ENCODE measurements at places on chromosomes 11 and 22.
A peak's percentile ranks its signal among the peaks of the same experiment; 100 is the strongest.

- DNase-seq, result peak; percentile 26
These were observed 9.0 kb upstream of the AHNAK start for GRCh38 chr11:62555464-62556107.

GRCh38 chr11:121300313-121300971 is 7.9 kb downstream of the SC5D start:
- DNase-seq, result no peak

DNA sequence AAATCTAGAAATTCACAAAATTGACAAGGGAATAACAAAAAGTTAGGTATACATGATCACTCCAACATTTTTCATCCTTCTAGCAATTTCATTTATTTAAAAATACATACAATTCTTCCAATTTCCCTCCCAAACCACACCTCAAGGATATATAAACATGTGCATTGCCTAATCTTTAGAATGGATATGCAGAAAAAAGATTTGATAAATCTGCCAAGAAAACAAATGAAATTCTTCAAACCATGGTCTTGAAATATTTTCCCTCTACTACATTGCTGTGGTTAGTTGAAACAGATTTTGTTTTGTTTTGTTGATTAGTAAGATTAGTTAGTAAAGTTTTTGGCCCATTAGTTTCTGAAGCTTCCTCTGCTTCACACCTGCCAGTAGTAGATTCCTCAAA is 703.3 kb upstream of the CCDC179 start:
- DNase-seq, result no peak

DNA sequence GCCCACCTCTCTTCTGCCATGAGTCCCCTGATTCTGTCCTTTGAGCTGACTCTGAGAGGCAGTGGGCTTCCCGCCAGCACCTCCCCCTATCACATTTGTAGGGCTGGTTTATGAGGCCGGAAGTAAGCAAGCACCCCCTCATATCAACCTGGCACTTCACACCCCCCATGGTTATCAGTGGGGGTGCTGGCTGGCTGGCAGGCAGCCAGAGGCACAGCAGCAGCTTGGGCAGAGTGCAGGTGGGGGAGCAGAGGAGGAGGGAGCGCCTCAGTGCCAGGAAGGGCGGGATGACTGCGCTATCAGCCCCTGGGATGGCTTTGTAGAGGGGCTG is 22.9 kb upstream of the CHRM4 start:
- DNase-seq, result no peak

DNA sequence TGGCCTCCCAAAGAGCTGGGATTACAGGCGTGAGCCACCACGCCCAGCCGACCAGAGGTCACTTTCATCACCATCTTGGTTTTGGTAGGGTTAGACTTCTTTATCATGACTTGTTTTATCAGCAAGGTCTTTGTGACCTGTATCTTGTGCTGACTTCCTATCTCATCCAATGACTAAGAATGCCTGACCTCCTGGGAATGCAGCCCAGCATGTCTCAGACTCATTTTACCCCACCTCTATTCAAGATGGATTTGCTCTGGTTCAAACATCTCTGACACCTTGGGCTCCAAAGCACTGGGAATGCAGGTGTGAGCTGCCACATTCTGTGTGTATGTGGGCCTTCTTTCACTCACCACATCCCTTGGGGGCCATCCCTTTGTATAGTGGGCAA is 5.1 kb upstream of the TALDO1 start:
- no peak for DNase-seq

DNA sequence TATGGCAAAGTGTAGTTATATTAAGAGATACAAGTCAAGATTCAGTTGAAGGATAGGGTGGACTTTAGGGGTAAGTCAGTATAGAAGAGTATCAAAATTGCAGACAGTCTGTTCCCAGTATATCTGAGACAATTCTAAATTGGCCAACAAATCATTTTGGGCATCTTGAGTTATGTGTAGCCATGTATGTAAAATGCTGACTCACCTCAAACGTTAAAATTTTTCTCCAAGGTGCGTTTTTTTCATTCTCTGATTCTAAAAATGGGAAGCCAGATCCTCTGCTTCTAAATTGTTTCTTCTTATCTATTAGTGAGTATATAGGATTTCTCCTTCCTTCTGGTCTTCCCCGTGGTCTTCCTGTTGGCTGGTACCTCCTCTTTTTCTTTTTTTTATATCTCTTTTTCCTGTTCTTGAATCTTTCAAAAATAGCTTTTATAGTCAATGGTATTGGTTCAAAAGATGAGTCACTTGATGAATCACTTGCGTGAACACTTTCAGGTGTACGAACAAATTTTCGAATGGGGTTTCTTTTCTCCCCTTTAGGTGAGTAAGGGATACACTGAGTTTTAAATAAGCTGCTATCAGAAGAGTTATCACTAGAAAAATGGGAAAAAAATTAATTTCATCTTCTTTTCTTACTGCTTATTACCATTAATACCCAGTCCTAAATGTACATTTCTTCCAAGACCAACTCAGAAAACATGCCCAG is 3.2 kb downstream of the TAF1D start:
- DNase-seq, result no peak

DNA sequence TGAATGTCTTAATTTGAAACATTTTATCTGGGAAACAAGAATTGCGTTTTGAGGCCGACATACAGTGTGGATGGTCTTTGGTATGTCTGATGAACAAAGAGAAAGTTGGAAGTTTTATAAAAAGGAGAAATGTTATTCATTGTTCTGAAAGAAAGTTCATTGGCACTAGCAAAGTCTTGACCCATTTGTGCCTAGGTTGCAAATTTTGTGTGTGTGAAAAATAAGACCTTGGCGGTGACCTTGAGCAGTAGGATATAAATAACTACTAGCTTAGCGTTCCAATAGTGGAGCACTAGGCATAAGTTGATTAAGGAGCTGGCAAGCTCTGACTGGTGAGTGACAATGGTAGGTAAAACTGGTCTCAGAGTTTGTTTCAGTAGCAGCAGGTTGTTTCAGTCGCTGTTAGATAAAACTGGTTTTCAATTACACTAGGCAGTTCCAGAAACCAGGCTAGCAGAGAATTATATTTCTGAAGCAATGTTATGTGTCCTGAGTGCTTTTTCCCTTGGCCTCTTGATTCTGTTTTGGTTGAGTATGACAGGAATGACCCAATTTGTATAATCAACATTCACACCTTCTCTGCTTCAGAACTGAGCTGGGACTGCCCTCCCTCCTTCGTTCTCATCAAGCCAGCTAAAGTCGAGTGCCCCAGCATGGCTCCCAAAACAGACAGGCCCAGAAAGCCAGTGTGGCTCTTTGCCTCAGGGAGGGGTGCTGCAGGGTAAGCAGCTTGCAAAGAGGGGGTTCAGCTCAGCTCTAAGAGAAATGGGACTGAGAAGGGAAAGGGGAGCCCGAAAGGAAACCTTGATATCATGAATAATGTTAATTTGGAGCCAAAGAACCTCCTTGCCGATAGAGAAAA is 85.7 kb downstream of the NTM start:
- DNase-seq, result no peak

DNA sequence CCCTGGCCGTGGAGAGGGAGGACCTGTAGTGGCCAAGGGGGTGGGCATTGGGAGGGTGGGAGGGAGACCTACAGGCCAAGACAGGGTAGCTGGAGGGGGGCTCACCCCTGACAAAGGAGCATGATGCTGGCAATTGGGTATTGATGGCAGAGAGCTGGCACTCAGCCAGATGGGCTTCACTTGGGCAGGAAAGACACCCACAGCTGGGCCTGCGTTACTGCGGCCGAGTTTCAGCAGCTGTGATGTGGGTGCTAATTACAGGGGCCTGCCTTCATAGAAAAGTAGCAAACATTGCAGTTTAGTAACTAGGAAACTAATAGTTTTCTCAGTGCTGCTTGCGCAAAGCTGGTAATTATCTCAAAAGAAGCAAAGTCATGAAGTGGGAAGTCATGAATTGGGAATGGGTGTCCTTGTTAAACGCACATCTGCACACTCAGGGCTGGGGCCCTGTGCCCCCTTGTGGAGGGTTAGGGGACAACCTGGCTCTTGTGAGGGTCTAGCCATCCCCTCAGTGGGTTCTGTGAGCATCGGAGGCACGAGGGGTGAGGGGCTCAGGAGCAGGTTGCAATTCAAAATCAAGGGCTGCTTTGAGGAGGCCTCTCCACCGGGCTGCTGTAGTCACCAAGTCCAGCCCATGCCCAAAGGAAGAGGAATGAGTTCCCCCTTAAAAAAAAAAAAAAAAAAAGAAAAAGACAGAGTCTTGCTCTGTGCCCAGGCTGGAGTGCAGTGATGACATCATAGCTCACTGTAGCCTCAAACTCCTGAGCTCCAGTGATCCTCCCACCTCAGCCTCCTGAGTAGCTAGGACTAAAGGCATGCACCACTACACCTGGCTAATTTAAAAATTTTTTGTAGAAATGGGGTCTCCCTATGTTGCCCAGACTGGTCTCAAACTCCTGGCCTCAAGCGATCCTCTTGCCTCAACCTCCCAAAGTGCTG is 24.4 kb upstream of the TXNRD2 start:
- DNase-seq, result no peak

DNA sequence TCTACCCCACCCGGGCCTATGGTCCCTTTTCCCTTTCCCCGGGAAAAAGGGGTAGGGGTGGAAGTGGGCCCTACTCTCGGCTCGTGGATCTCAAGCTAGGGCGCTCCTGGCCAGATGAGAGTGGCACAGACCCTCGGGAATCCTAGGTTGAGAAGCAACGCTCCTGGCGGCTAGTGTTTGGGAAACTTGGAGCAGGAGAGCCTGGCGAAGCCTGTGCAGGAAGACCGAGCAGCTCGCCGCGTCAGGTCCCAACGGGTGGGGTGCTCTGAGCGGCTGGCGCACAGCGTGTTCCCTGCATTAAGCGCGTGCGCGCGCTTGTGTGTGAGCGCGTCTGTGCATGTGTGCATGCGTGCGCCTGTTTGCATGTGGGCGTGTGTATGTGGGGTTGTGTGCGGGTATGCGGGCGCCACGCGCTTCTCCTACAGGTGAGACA is 7.1 kb upstream of the FLI1 start:
- peak; percentile 57 for DNase-seq

GRCh38 chr11:81669935-81670543 is 1063.6 kb downstream of the FAM181B start:
- no peak for DNase-seq

DNA sequence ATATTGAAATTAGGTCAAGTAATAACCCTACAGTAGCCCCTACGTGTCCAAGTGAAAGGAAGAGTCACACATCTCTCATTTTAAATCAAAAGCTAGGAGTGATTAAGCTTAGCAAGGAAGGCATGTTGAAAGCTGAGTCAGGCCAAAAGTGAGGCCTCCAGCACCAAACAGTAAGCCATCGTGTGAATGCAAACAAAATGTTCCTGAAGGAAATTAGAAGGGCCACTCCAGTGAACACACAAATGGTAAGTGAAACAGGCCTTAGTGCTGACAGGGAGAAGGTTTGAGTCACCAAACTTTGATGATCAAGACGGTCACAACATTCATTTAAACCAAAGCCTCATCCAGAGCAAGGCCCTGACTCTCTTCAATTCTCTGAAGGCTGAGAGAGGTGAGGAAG is 127.2 kb downstream of the SHANK2 start:
- DNase-seq, result no peak

DNA sequence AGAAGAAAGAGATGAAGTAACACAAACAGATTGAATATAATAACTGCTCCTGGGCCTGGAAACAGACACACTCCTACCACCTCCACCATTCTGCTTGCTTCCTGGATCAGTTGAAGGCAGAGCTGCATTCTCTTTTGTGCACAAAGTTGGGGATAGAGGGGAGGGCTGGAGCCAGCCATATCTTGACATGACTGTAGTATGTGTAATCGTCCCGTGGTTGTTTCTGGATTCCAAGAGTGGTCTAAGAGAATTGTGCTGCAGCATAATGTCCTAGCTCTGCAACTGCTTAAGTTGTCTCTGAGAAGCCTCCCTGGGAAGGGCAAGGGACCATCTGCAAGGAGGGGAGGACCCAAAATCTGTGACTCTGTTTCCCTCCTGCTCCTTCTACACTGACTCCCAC is 3.2 kb downstream of the CRY2 start:
- no peak for DNase-seq

GRCh38 chr22:24426851-24427499 is 424 bp upstream of the ADORA2A start:
- DNase-seq, result no peak

DNA sequence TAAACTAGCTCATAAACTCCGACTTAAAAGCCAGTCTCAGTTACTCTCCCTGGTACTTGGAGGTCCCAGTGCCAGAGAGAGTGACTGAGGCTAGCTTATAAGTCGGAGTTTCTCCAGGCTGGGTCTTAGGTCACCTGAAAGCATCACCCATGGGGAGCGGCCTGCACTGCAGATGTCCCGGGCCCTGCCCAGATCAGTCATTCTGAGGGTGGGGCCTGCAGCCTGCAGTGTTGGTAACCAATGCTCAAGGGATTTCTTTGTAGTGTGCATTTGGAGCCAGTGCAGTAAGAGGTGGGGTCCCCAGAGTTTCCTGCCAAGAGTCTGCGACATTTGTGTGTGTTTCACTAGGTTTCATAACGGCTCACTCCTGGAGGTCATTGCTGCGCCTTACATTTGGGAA is 14.8 kb downstream of the TAB1 start:
- DNase-seq, result no peak

- no peak for DNase-seq
These were observed 23.9 kb downstream of the LRFN4 start for GRCh38 chr11:66880496-66881450.

GRCh38 chr11:63510360-63511047 is 4.6 kb downstream of the LGALS12 start:
- DNase-seq, result no peak

GRCh38 chr22:48568736-48569330 is 1258.8 kb downstream of the BRD1 start:
- no peak for DNase-seq

- no peak for DNase-seq
These were observed 112.3 kb downstream of the IGLL1 start for GRCh38 chr22:23467721-23468294.

DNA sequence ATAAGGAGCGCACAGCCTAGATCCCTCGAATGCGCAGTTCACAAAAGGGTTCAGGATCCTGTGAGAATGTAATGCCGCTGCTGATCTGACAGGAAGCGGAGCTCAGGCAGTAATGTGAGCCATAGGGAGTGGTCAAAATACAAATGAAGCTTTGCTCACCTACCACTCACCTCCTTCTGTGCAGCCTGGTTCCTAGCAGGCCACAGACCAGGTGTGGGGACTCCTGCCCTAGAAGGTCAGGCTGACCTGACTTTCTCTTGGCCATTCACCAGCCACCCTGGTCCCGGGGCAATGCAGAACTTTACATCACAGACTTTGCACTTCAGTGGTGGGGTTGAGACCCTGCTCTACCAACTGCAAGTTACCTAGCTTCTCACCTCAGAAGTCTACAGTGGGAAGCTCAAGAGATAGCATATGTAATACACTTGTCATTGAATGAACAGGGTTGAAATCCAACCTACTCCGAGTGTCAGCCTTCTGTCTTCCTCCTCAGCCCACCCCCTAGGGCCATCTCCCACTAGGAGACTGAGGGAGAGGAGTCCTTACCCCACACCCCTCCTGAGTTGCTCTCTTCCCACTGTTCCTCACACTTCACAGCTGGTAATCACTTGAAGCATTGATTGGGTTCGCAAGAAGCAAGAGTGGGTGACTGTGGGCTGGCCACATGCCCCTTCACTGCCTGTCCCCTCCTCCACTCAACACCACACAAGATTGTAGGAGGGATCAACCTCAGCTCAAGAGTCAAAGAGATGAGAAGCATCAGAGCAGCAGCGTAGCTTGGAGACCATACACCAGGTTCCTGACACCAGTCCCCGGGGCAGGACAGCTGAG is 2.0 kb upstream of the KCNJ1 start:
- DNase-seq, result no peak

GRCh38 chr11:118572981-118573550 is 857 bp downstream of the ARCN1 start:
- DNase-seq, result peak; percentile 2
